Stimulated activated memory B cell treated with anti-CD40 and anti-IgM and Interleukin-4, amounts not matched to agents 10 μg/mL and 1 μg/mL and 100 μg/mL, for 72 hours (primary cell): ENCODE measurements at places on chromosomes 16 and 17.
A peak's percentile ranks its signal among the peaks of the same experiment; 100 is the strongest.

GRCh38 chr17:60455378-60455777, 33.1 kb downstream of the CHCT1 start:
- no peak for ATAC-seq

DNA sequence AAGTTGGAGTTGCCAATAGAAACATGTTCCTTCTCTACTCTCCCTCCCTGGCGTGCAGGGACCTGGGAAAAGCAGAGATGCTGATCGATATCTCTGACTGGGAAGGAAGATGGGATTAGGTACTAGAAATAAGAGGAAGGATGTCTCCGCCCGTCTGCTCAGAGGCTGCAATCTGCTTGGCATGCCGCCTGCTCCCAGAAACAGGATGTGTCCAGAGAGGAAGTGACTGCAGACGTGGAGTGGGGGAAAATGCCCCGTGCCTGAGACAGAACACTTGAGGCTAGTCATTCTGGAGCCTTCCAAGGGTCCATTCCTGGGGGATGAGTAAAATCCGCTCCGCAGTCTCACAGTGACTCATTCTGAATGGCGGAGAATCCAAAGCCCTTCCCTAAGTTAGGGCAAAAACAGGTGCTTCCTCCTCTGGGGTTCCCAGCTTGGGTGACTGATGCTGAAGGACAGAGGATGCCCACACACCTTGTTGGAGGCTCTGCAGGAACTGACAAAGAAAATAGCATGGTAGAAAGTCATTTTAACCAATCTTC, 45.0 kb upstream of the SMURF2 start:
- ATAC-seq = no peak

DNA sequence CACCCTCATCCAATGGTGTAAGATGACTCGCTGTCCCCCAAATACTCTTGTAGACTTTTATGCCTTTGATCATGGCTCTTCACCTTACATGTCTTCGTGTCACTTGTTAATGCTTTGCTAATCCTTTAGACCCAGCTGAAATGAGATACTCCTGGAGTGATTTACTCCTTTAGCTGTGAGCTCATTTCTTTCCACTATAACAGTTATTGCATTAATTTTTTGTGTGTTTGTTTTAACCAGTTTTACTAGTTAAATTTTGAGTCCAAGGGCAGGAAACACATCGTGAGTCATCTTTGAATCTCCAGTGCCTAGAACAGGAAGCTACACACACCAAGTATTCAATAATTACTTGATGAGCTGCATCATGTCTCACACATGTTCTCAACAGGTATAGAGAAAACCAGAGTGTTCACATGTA, 6.5 kb upstream of the CTCF start:
- peak; percentile 83 for ATAC-seq

DNA sequence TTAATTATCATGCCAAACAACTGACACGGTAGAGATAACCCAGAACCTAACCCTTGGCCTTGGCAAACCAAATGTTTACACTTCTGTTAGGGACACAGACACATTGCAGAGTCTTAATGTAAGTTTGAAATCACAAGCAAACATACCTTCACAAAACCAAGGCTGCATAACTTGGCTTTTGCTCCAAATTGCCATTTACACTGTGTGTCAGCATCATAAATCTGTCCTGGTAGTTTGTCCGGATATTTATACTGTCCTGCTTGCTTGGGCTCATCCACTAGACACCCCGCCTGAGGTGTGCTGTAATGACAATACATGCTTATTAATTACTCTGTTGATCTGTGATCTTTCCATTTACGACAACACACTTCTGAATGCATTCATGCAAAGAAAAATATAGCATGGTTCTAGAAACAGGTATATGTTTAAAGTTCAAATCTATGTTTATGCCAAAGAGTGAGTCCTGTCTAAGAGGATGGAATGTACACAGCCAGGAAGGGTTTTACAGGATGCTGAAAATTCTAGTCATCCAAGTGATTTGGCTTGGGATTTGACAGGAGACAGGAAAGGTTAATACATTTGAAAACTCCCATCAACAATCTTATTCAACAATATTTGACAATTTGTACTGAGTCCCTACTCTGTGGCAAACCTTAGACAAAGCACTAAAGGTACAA, 81.1 kb downstream of the ADAMTS18 start:
- ATAC-seq = no peak

GRCh38 chr17:32461853-32462617, 17.7 kb downstream of the PSMD11 start:
- ATAC-seq = peak; percentile 65

DNA sequence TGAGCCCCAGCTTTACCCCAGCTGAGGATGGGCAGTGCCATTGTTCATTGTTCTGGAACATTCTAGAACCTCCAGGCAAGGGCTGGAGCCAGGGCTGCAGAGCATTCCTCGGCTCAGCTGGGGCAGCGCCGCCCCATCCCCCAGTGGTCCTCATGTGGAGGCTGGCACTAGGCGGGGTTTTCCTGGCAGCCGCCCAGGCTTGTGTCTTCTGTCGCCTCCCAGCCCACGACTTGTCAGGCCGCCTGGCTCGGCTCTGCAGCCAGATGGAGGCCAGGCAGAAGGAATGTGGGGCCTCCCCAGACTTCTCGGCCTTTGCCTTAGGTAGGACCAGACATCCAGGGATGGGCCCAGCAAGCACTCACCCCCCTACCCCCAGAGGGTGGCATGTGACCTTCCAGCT, at the start of gene TMEM95:
TSS of gene TMEM95 (plus strand) at position 104 of the 400 bp plus-strand sequence. CDS start at position 153, 49 bp downstream.
- ATAC-seq = no peak

DNA sequence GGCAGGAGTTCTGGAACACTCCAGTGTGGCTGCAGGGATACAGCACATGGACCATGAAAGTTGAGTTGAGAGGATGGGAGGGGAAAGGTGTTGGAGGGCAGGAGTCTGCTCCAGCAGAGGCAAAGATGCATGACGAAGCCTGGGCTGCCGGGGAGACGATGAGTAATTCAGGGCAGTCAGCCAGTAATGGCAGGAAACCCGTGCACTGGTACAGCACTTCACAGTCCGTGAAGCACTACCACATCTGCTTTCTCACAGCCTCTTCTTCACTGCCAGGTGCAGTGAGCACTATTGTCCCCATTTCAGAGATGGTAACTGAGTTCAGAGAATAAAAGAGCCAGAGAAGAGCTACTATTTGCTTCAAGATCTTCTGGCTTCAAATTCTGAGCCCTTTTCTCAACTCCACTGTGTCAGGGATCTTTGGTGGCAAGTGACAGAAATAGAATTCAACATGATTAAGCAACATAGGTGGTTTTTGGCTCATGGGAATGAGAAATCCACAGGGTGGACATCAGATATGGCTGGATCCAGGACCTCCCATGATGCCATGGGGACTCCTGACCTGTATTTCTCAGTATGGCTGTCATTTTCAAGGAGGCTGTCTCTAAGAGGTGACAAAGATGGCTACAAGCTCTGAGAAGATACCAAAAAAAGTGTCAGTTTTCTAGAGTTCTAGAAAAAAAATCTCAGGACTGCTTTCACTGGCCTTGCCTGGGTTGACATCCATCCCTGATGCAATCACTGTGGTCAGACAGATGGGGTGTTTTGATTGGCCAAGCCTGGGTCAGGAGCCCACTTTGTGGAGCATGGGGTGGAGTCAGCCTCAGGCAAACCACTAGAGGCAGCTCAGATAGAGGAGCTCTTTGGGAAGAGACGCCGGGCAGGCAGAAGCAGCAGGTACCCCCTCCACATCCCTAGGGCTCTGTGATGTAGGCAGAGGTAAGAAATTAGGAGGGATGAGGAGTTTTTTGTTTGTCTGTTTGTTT, 24.7 kb downstream of the IL21R start:
- peak; percentile 95 for ATAC-seq

- ATAC-seq = no peak
Observed at GRCh38 chr17:33871720-33872540, 383.2 kb upstream of the CCL2 start.

DNA sequence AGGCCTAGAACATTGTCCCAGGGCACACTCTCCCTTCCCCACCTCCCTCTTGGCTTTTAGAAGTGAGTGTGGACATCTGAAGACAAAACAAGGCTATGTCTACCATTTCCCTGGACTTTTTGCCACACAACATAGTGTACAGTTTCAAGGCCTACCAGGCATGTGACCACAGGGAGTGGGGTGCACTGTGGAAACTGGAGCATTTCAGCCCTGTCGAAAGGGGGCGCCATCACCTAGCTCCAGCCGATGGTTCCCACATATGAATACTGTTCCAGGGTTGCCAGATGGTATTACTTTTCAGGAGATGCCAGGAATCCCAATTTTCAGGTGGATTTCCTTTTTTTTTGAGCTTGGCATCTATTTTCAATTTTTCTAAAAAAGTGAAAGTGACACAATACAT, 140.7 kb downstream of the KATNIP start:
- no peak for ATAC-seq

GRCh38 chr17:79042421-79043190, 18.6 kb downstream of the C1QTNF1 start:
- peak; percentile 49 for ATAC-seq

- no peak for ATAC-seq
Observed at GRCh38 chr16:72443809-72444208, 271.9 kb upstream of the PMFBP1 start.

DNA sequence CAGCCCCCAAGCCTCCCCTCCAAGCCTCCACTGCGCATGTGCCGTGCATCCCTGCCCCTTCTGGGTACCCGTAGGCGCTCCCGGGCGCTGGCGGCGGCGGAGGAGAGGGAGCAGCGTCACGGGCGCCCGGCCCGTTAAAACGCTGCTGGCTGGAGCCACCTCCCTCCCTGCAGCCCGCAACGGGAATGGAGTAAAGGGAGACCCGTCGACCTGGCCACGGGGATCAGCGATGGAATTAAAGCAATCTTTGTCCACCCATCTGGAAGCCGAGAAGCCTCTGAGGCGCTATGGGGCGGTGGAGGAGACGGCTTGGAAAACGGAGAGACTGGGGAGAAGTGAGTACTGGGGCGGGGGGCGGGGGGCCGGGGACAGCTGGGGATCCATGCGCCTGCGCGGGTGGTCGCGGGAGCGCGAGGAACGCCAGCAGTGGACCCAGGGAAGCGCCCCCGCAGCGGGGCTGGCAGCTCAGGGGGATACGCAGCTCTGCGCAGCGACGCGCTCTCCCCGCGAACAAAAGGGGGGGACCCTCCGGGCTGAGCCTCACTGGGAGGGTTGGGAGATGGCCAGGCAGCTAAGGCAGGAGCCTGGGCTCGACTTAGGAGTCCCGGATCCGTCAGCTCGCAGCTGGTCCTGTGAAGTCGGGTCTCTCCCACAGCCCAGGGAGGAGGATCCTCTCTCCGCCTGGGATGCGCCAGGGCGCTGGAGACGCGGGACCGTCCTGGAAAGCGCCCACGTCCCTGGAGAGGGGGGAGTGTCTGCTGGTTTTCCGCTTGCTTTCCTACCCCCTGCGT, at the start of gene BMERB1:
TSS of gene BMERB1 (plus strand) at position 164 of the 791 bp plus-strand sequence. CDS start at position 230, 66 bp downstream.
- peak; percentile 88 for ATAC-seq

DNA sequence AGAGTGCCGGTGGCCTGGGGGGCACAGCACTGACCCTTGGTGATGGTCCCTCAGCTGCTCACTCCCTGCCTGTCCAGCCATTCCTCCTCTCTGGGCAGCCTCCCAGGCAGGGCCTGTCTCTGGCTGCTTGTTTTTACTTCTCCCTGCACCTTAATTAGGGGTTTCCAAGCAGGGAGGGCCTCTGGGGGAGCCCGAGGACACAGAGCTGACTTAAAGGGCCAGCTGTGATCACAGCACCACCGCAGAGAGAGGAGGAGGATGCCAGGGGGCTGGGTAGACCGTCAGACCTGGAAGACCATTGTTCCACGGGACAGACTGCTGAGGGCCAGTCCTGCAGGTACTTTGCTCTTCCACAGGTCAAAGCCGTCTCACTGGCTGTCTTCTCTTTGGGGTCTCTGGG, 1.2 kb upstream of the DPH1 start:
- no peak for ATAC-seq

GRCh38 chr16:5007256-5007655, 26.5 kb downstream of the NAGPA start:
- ATAC-seq = no peak

GRCh38 chr17:75404223-75404730, 1.2 kb downstream of the GRB2 start:
- ATAC-seq = no peak

GRCh38 chr16:4648917-4649316, 24.3 kb downstream of the MGRN1 start:
- no peak for ATAC-seq

GRCh38 chr16:11389083-11389482, 43.8 kb downstream of the RMI2 start:
- no peak for ATAC-seq

GRCh38 chr17:8046306-8046928, 7.6 kb downstream of the ALOX15B start:
- ATAC-seq = no peak

DNA sequence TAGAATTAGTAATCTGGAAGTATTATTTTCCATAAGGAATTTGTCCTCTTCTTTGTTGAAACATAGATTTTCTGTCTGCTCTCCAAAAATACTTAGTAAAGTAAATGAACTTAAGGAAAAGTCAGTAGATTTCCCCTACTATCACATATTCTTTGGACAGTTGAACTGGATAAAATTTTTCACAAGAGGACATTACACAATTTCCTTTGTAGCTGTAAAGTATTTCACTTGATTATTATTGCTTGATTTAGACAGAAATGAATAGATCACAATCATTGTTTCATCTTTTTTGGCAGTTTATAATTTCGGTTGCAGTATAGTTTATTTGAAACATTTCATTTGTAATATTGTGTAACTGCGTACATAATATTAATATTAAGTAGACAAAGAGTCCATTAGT, 12.5 kb downstream of the CYB5B start:
- ATAC-seq = no peak

- ATAC-seq = no peak
Observed at GRCh38 chr17:77704048-77704815, 254.3 kb upstream of the TNRC6C start.

DNA sequence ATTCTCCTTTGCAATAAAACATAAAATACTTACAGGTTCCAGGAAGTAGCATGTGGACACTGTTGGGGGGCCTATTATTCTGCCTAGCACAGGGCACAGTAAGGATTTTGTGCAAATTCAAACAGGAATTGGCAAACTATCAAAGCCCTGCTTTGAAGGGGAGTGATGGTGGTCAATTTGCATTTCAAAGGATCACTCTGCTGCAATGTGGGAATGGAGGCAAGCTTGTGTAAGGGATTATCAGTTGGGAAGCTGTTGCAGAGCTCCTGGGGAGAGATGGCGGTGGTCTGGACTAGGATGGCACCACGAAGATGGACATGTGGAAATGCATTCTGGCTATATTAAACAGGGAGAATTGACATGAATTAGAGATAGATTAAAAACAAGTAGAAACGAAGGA, 990.7 kb upstream of the RBFOX1 start:
- ATAC-seq = no peak

DNA sequence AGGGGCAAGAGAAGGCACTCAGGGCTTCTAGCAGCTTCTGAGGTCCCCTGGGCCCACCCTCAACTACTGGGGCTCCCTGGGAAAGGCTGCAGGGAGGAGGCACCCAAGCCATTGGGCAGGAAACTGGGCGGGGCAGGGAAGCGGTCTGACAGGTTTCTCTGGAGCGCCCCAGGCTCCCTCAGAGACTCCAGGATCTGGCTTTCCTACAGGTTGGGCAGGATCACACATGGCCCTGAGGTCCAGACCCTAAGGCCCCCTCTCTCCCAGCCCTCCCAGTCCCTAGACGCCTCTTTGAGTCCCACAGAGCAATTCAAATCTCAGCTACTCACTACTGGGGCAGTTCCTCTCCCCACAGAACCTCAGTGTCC, 14.3 kb downstream of the JUP start:
- ATAC-seq = no peak

- no peak for ATAC-seq
Observed at GRCh38 chr16:3950343-3951193, 70.1 kb upstream of the CREBBP start.
